NB4 (cell line): ENCODE measurements at places on chromosomes 13 and 19.

GRCh38 chr13:48222358-48223301, 10.4 kb upstream of the ITM2B start:
- DNase-seq = peak; percentile 73

DNA sequence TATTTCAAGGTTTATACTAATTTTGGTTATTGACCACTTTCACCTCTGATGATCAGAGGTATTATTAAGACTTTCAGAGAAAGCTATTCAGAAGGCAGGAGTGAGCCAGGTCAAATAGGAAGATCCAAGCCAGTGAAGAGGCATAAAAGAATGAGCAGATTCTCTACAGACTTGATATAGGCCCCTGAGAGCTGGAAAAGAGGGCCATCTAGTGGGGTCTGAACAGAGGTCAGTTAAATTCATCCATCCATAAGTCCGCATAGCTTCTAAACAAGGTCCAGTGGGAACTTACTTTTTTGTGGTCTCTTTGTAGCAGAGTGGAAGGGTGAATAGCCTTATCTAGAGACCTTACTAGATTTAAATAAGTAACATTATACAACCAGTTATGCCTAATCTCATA, 126.6 kb upstream of the UFM1 start:
- DNase-seq = peak; percentile 37

- no peak for DNase-seq
Observed at GRCh38 chr19:6826281-6826920, 53.9 kb downstream of the VAV1 start.

DNA sequence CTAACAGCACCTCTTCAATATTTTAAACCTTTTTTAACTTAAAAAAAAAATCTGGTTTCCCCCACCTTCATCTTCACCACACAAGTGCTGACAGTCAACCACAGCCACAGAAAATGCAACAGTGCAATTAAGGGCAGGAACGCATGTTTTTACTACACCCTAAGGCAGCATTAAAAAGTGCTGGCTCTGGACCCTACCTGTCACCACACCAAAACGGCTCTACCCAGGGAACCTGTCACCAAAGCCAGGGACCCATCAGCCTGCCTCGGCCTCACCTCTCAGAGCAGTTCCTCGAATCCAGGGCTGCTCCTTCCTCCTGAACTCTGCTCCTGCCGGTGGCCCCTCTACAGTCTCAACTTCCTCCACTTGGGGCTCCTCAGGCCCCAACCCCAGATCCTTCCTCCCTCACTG, 22.5 kb upstream of the SLC35E1 start:
- no peak for DNase-seq

- no peak for DNase-seq
Observed at GRCh38 chr13:52846567-52847321, 1.7 kb downstream of the PCDH8 start.

- DNase-seq = peak; percentile 33
Observed at GRCh38 chr19:23273022-23273589, 22.9 kb upstream of the ZNF724 start.

DNA sequence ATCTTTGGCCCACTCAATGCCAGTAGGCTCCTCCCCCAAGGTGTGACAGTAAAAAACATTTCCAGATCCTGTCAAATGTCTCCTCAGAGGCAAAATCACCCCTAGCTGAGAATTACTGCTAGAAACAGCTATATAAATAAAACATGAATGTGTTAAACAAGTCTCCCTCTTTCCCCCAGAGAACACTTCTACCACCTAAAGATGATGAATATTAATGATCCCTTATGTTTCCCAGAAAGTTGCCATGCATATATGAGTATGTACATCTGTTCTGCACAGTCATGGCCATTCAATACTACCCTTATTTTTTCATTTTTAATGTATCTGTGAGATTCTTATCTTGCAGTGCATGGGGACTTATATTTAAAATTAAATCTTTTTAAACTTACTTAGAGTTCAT, 230.0 kb downstream of the SHISA2 start:
- no peak for DNase-seq
